ELF-1 (cell line): ENCODE measurements at places on chromosomes 2 and 18.
A peak's percentile ranks its signal among the peaks of the same experiment; 100 is the strongest.

- DNase-seq = no peak
These were observed 179.4 kb downstream of the LCLAT1 start for GRCh38 chr2:30626397-30626796.

- DNase-seq = no peak
These were observed 60.9 kb upstream of the TFCP2L1 start for GRCh38 chr2:121345887-121346286.

DNA sequence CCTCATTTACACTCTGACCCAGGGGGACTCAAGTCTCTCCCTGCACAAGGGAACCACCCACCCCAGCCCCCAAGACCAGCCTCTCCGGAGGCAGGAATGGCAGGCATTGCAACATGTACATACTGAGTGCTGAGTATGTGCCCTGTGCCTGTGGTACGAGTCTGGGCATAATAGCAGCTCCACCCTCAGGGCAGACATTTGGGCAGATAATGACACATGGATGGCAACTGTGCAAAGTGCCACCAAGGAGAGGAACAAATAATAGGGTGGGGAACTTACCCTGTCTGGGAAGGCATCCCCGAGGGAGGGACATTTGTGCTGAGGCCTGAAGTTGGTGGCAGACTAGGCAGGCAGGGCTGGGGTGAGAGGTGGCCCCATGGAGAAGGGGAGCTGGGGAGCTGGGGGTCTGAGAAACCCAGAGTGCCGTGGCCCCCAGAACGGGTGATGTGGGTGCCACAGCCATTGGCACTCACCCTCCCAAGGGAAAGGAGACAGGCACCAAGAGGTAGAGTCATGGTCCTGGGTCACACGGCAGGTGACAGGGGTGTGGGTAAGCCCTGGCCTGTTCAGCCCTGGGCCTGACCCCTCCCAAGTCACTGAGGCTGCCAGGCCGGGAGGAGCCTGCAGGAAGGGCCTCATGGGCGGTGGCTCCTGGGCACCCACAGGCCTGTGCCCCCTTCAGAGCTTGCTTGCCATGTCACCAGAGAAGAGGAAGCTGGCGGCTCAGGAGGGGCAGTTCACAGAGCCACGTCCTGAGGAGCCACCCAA lies 15.7 kb upstream of the GPR17 start:
- DNase-seq = no peak

- no peak for DNase-seq
These were observed 28.1 kb upstream of the HTR2B start for GRCh38 chr2:231152800-231153557.

DNA sequence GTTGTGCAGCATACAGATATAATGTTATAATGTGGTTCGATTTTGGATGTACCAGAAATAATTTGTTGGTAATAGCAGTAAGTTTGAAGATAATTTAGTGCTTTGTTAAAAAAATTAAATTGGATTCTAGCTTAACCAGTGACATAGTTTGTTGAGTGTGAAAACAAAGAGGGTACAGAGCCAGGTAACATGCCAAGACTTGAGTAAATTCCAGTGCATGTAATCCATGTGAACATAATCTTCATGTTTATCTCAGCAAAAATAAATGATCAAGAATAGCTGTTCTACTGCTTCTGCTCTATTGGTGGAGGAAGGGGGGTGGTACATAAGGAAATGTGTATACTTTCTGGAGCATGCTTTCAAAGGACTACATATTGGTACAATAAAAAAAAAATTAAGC lies 165.8 kb downstream of the DNAH7 start:
- DNase-seq = no peak

DNA sequence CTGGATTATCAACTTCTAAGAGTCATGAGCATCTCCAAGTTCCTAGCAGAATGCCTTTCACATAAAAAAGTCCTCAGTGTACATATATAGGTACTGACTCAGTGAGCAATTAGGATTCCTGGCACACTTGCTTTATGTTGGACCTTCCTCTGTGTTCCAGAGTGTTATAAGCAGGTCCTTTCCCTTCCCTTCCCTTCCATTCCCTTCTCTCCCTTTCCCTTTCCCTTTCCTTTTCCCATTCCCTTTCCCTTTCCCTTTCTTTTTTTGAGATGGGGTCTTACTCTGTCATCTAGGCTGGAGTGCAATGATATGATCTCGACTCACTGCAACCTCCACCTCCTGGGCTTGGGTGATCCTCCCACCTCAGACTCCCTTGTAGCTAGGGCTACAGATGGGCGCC lies 48.7 kb downstream of the SCN3A start:
- DNase-seq = no peak

- no peak for DNase-seq
These were observed at the start of gene GAREM2 for GRCh38 chr2:26172871-26173775. GAREM2 (plus strand) TSS chr2:26173088; CDS start chr2:26173221, 133 bp downstream.

- peak; percentile 43 for DNase-seq
These were observed 35.9 kb downstream of the AFF3 start for GRCh38 chr2:100106460-100106859.

DNA sequence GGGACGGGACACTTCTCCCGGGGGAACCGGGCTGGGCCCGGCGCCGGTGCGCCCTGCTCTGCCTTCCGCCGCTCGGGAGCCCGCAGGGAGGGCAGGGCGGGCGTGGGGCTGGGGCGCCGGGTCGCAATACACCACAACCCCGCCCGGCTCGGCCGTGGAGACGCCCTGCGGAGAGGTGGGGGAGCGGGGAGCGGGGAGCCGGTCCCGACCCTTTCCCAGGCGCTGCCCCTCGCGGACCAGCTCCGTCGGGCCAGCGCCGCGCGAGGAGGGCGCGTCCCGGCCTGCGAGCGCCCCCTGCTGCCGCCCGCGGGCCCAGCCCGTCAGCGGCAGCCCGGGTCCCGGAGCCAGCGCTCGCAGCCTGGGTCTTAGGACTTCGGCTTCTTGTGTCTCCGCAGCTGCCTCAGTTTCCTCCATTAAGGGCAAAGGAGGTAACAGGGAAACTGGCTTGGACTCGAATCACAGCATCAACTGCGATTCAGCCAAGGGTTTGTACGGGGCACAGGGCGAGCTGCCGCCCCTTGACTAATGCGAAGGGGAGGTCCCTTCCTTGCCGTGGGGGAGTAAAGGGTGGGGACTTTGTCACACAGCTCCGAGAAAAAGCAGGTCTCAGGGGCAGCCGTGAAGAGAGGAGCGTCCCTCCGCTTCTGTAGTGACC lies 635 bp upstream of the ADRA2B start:
- DNase-seq = peak; percentile 63

DNA sequence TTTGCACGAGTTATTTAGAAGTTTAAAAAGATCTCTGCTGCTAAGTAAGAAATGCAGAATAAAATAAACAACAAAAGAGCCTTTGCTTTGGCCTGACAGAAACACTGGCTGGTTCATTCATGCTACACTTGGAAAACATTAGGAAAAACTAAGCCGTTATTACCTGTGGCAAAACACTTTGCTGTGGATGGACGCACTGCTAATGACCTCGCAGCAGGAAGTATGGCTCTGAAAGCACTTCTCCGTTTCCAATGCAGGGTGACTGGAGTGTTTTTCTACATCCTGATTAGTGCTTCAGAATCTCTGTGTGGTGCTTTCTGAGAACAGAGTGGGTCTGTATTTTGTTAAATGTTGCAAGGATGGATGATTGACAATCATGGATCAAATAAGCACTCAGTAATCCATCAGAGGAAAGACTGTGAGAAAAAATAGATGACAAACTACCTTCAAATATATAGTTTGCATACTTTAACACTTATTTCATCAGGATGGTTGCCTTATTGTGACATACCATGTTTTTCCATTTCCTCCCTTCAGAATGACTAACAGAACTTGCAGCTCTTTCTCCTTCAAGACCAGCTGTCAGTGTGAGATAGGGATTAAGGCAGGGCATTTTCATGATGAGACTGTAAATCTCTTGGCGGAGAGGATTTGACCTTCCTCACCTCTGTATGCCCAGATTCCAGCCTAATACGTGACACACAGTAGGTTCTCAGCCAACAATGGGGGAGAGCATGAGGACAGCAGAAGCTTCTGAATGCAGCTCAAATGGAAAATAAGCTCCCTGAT lies 38.0 kb downstream of the LINC00305 start:
- peak; percentile 2 for DNase-seq

- DNase-seq = no peak
These were observed 107.7 kb downstream of the INHBB start for GRCh38 chr2:120453635-120453998.

DNA sequence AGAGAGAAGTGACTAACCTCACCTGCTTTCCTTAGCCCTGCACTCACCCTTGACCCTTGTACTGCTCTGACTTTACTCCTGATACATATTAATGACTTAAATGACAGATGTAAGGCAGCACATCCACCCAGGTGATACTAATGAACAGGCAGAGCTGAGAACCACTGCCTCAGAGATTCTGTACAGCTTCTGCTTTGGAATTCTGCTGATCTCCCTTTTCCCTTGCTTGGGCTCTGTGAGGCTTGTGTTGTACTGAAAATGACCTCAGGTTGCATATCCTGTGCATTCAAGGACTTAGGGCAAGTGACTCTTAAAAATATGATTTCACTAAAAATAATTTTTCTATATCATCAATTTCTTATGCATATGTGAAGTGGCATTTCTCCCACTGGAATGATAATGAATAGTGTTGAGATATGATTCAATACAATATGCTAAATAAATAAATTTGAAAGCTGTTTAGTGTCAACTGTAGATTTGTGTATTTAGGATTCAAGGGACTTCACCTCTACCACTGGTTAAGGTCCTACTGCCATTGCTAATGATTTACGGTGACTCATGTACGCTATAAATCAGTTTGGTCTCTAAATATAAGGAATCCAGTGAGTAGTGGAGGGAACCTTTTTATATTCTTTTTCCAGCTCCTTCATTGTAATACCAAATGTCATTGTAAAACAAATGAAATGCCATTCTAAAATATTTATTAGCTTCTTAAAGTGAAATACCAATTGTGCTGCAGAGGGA lies 328.3 kb downstream of the SOCS6 start:
- no peak for DNase-seq

- no peak for DNase-seq
These were observed 10.7 kb downstream of the BAZ2B start for GRCh38 chr2:159605441-159606178.

GRCh38 chr2:68971591-68972231 lies 2.7 kb upstream of the GKN1 start:
- peak; percentile 10 for DNase-seq

DNA sequence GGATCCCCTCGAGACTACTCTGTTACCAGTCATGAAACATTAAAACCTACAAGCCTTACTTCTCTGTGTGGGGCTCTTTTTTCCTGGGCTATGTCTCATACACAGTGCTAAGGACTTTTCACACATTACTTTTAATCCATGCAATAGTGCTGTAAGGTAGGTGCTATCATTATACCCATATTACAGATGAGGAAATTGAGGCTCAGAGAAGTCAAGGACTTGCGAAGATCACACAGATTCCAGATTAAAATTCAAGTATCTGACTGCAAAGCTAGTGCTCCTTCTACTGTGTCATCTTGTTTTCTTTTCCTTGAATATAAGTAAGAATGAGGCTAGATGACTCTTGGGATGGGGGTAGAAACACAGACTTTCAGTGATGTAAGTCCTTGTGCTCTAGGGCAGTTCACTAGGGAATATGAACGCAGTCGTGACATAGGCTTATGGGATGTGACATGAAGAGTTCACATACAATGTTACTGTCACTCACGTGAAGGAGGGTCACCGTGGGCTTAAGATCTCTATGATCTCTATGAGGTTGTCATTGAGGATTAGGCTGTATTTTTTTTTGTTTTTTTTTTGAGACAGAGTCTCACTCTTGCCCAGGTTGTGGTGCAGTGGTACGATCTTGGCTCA lies 7.0 kb upstream of the DGUOK start:
- DNase-seq = no peak

GRCh38 chr2:3911882-3912455 lies 208.6 kb downstream of the DCDC2C start:
- no peak for DNase-seq

- no peak for DNase-seq
These were observed 37.3 kb upstream of the SH3BP4 start for GRCh38 chr2:234914371-234915154.

DNA sequence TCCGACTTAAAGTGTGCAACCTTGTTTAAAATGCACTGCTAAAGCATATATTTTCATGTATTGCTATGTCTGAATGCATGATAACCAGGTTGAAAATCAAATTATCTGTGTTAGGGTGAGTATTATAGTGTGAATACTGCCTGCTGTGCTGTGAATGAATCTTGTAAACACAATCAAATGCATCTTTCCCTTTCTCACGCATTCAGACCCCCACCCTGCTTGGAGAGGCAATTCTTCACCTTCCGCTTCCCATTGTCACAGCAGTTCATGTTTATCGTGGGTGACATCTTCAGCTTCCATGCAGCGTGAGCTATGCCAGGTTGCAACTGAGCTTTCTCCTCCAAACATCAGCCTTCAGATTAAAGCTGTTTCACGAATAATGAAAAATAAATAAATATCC lies 418.0 kb downstream of the MEIS1 start:
- no peak for DNase-seq

DNA sequence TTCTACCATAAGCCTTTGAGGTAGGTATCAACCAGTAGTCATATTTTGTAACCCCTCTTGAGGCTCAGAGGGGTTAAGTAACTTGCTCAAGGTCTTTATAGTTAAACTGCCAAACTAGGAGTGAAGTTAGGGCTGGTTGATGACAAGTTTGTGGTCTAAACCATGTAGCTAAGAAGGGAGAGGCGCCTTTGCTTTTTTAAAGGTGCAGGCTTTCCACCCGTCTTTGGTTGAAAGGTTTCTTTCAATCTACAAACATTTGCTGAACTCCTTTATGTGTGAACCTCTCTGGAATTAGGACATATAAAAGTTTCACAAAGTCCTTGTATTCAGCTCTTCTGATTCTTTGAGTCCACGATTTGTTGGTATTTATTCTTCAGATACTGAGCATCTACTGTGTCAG lies 2.4 kb upstream of the MTA3 start:
- no peak for DNase-seq

GRCh38 chr2:18455236-18455862 lies 105.1 kb downstream of the RDH14 start:
- peak; percentile 5 for DNase-seq

GRCh38 chr2:224910574-224910925 lies 131.7 kb downstream of the DOCK10 start:
- DNase-seq = no peak

- no peak for DNase-seq
These were observed 394.5 kb downstream of the DLGAP1 start for GRCh38 chr18:4060427-4061281.

DNA sequence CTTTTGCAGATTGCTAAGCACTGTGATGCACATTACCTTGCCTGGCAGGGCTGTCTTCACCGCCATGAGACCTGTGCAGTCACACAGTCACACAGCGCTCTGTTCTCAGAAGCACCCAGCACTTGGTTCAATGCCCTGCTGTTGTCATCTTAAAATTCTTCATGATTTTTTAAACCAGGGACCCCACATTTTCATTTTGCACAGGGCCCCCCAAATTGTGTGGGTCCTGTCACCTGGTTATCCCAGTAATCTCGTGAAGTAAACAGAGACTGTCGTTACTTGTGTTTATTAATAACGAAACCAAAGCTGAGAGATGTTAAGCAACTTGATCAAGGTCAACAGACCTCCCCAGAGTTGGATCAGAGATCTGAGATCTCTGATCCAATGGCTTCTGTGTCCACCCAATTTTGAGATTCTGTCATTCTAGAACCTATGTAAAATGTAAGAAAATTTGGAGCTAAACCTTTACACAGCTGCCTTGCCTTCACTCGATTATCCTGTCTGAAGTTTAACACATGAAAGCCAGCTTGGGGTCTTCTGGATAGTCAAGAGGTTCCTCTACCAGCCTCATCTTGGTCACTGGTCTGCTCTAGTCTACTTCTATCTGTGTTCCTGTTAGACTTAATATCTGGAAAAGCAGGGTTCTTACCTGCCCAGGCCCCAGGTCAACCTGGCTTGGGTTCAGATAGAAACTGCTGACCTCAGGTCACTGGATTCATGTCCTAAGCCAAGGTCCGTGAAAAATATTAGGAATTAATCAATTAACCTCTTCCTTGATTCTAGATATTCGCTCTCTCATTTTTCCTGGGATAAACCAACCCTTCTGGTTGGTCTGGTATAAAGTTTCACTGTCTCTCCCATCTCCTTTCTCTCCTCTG lies 13.7 kb upstream of the TTC39C start:
- no peak for DNase-seq
